ENCODE measurements at places on chromosomes 2 and 18.

DNA sequence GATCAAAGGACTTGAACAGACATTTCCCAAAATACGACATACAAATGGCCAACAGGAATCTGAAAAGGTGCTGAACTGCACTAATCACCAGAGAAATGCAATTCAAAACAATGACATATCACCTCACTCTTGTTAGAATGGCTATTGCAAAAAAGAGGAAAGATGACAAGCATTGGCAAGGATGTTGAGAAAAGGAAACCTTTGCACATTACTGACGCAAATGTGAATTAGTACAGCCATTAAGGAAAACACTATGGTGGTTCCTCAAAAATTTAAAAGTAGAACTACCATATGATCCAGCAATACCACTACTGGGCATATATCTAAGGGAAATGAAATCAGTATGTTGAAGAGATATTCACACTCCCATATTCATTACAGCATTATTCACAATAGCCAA is 57.7 kb upstream of the ASPRV1 start:
- DNase-seq: no peak

- no peak for DNase-seq
Observed at GRCh38 chr2:159206736-159207380, 79.6 kb downstream of the WDSUB1 start.

- no peak for DNase-seq
Observed at GRCh38 chr2:173087214-173087581, 11.6 kb downstream of the MAP3K20 start.

DNA sequence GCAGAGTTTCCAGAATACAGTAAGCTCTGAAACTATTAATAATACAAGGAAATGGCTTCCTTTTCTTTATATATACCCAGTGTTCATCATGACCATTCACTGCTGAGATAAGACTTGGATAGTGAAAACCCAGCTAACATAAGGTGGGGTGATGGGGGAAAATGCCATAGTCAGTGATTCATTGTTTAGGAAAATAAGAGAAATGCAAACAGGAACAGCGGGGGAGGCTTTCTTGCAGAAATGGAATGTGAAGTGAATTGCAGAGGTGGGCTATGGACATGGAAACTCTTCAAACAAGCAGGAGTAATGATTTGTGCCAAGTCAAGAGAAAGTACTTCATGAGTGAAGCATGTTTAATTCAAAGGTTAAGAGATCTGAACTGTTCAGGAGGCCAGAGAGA is 519.4 kb downstream of the TDRD15 start:
- no peak for DNase-seq

DNA sequence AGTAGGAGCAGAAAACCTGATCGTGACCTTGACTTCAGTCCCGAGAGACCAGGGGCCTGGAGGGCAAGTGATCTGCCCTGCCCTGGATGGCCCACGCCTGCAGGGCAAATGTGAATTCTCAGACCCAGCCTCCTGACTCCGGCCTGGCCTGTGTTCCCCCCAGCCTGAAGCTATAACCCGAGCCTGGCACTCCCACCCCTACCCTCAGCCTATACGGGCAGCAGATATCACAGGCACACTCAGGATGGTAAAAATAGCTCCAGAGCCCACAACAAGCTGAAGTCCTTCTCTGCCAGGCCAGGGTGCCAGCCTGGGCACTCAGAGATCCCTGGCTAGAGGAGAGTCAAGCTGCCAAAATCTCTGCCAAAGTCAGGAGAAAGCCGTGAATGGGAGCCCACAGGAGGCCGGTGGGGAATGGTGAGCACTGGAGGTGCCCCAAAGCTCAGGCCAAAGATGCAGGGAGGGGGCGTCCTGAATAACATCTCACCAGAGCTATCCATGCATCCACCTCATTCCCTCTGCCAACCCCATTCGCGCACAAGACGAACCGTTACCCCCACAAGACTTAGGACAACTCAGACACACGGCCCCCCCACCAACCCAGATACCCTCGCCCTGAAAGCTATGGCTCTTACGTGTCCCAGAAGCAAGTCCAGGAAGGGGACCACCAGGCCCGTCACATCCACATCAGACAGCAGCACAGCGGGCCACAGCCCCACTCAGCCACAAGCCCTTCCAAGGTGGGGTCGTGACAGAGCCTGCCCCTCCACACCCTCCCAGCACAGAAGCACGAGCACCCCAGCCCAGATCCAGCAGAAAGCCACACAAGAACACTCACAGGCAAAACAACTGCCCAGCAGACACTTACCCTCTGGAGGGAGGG is 144.9 kb downstream of the TNS1 start:
- no peak for DNase-seq

DNA sequence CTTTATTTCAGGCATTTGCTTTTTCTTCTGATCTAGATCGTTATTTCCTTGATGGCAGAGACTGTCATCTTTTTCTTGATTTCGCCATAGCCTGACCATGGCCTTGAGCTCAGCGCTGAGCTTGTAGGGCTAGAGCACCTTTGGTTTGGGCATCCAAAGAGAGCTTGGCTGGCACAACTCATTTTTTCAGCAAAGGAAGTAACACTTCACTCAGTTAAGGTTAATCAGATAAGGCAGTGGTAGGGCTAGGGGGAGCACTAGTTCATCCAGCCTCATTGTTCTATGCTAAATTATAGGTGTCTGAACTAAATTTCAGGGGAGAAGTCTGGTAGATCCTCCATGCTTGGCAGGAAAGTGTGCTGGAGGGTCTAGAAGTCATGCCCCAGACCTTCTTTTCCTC is 125.0 kb downstream of the SETBP1 start:
- peak; percentile 0 for DNase-seq

DNA sequence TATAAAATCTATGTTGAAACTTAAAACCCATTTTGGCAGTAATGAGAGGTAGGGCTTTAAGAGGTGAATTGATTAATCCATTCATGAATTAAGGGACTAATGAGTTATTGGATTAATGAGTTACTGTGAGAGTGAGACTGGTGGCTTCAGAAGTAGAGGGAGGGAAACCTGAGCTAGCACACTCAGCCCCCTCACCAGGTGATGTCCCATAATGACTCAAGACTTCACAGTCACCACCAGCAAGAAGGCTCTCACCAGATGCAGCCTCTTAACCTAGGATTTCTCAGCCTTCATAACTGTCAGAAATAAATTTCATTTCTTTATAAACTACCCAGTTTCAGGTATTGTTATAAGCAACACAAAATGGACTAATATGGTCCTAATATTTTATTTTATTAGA is 621.7 kb upstream of the ACVR2A start:
- no peak for DNase-seq

DNA sequence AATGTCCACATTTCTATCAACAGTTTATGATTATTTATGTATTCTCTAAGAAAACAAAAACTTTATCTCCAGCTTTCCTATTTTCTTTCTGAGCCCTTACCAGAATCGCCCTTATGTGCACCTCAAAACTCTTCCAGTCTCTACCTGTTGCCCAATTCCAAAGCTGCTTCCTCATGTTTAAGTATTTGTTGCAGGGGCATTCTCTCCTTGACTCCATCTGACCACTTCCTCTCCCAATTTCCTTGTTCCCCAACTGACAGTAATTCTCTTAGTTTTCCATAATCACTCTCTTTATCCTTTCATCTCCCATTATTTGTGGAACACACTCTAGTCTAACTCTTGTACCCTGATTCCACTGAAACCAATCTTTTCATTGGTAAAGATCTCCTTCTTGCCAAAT is 105.4 kb upstream of the RBBP8 start:
- no peak for DNase-seq

DNA sequence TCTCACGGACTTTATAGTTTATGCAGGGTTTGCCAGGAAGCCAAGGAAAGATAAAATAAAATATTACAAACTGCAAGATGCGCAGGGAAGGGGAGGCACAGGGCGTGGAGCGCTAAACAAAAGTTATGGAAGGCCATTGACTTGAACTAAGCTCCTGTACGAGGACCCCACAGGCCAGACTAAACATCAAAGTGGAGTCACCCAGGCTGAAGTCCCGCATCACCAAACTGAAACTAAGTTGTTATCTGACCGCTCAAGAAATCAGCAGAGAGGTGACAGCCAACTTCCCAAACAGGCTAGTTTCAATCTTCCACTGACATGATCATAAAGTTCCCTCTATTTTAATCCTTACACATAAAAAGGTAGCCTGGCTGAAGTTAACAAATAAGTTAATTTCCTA is 90.5 kb upstream of the YWHAQ start:
- DNase-seq: no peak

DNA sequence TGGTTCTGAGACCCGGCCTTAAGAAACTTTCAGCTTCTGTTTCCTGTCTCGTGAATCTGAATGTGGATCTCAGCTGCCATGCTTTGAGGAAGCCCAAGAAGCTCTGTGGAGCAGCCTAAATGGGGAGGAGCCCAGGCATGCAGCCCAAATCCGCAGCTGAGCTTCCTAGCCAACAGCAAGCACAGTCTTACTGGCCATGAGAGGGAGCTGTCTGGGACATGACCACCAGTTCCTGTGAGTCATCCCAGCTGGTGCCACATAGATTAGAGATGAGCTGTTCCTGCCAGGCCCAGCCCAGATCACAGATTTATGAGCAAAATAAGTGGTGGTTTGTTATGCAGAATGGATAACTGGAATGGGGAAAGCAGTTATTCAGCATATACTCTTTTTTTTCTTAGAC is 224.4 kb upstream of the APCDD1 start:
- no peak for DNase-seq

DNA sequence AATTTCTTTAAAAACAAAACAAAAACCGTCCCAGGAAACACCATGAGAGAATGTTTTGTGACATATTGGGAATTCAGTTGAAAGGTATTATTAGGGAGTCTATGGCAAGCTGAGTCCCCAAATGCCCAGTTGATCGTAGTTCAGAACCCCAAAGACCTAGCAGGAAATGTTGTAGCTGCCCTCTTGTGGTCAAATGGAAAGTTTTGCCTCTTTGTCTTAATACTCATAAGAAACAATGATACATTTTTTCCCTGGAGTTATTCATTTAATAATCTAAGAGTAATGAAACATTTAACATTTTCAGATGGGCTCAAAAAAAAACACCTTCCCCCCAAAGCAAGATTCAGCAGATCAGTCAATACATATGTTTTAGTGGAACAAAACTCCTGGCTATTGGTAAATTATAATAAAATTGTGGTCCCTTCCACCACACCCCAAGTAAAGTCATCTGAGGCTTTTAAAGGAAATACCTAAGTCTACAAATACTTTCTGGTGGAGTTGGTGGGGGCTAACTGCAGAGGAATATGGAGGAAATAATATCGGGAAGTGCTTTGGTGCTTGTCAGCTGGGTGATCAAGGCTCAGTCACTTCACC is 37.8 kb upstream of the EFEMP1 start:
- no peak for DNase-seq

- DNase-seq: no peak
Observed at GRCh38 chr2:182463760-182464159, 36.9 kb upstream of the PDE1A start.

GRCh38 chr2:20599001-20599600 is 51.8 kb downstream of the HS1BP3 start:
- DNase-seq: no peak

DNA sequence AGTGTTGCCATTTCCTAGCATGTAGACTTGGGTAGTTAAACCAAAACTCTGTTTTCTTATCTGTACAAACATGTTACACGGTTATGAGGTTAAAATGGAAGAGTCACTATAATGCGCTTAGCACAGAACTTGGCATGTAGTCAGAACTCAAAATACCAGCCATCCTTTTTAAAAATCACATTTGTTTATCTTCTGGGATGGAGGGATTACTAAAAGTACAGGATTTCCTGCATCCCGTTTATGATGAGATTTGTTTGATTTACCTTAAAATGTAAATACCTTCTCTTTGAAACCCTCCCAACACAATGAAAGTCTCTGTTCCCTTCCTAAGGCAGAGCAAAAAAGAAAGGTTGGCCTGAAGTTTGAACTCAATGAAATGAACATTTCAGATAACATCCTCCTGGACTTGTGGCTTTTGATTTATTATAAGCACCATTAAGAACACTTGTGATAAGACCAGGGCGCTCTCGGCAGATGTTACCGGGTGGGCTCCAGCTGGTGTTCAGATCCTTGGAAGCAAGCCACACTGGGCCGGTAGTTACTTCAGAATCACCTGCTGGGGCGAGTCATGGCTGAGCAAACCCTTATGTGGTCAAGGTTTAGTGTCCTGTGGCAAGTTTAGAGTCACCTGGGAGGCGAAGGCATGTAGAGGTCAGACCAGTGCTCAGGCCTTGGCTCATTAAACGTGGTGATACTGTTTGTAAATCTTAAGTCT is 105.7 kb downstream of the MGAT5 start:
- no peak for DNase-seq

- DNase-seq: no peak
Observed at GRCh38 chr2:192487636-192488035, 292.9 kb upstream of the TMEFF2 start.

DNA sequence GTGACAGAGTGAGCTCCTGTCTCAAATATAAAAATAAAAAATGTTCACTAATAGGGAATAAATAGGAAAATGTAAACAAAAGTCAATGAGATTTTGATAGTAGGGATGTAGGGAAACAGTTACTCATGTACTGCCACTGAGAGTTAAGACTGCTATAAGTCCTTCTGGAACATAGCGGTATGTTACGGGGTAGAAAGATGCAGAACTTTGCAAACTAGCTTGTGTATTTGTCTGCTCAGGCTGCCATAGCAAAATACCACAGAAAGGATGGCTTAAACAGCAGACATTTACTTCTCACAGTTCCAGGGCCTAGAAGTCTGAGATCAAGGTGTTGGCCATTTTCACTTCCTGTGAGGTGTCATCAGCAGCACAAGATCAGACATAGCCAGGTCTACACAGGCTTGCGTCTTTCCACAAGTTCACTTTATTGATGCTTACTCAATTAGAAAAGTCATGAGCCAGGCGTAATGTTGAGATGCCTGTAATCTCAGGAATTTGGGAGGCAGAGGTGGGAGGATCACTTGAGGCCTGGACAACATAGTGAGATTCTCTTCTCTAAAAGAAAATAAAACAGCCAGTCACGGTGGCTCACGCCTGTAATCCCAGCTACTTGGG is 8.8 kb downstream of the TXNDC2 start:
- no peak for DNase-seq

DNA sequence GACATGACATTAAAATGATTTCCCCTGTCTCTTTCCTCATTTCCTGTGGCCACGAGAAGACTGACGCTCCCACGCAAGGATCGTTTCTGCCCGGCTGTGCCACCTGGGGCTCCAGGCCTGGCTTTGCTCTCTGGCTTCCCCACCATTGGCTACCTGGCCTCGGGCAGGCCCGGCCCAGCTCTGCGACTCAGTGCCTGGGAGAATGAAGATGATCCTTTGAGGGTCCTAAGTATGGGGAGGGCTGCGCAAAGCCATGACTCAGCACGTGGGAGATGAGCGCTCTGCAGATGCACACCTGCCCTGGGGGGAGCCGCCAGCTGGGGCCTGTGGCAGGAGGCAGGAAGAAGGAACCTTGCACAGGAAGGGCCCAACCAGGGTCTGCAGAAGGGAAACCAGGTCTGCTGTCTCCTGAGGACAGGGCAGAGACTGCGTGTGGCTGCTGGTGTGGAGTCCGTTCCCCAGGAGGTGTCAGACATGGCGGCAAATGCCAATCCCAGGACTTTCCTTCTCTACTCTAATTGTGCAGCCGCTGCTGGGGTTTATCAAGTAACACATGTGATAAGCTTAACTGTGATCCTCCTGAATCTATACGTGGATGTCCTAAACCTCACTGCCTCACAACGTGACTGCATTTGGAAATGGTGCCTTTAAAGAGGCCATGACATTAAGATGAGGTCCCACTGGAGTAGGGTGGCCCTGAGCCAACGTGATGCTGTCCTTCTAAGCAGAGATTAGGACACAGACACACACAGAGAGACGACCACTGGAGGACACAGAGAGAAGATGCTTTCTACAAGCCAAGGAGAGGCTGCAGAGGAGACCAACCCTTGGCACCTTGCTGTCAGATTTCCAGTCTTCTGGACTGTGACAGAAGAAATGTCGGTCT is 32.9 kb downstream of the MBP start:
- DNase-seq: no peak

GRCh38 chr18:47506897-47507296 is 255.4 kb upstream of the SKOR2 start:
- no peak for DNase-seq
